CD4-positive, CD25-positive, alpha-beta regulatory T cell (primary cell): ENCODE measurements at places on chromosomes 4 and X. TPM values are rescaled to one million over a fixed set of nuclear protein-coding genes. Genes with fewer than 3 reads are reported as not detected.
A peak's percentile ranks its signal among the peaks of the same experiment; 100 is the strongest.

The SPANXN4 gene
- not detected for polyA plus RNA-seq

The KLKB1 gene
- polyA plus RNA-seq, result not detected

The NUDT11 gene
- polyA plus RNA-seq, result 0.54 TPM

The CTAG2 gene
- polyA plus RNA-seq, result not detected

The IL3RA gene
- not detected for polyA plus RNA-seq

The LANCL3 gene
- not detected for polyA plus RNA-seq

DNA sequence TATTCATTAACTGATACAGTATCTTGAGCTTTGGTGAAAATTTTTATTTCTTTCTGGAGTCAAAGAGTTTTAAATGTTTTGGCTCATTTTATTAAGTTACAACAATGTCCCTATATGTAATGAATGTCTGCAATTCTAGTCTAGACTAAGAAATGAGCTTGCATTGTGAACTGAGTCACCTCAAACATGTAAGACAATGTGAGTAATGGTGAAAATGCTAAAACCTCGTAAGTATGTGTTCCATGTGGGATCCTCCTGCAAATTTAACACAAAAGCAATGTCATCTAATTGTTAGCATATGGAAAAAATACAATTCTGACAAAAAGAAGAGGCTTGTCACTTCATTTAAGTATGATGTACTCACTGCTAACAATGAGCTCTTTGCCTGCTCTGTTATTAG is 480.5 kb upstream of the FSTL5 start:
- DNase-seq, result no peak

- no peak for DNase-seq
Observed at GRCh38 chrX:40863671-40864070, 128.3 kb upstream of the MED14 start.

DNA sequence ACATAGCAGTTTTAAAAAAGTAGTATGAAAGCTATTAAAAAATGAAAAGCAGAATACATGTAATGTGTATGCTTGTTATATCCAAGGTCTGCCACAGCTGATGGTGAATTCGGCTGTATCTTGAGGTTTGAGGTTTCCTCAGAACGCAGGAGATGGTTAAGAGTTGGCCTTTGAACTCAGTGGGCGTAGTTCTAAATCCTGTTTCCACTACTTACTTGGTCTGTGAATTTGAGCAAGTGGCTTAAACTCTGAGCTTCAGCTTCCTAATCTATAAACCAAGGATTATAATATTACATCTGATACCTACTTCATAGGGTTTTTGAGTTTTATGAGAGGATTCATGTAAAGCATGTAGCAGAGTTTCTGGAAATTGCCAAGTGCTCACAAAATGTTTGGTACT is 125.2 kb downstream of the STIM2 start:
- DNase-seq, result peak; percentile 4

DNA sequence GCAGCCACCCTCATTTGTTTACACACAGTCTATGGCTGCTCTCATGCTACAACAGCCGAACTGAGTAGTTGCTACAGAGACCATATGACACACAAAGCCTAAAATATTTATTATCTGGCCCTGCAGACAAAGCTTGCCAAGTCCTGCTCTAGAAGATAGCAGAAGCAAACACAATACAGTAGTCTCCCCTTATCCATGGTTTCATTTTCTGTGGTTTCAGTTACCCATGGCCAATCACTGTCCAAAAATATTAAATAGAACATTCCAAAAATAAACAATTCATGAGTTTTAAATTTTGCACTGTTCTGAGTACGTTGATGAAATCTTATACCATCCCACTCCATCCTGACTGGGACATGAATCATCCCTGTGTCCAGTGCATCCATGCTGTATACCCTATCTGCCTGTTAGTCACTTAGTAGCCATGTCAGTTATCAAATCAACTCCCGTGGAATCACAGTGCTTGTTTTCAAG is 40.2 kb upstream of the ZNF81 start:
- no peak for DNase-seq

DNA sequence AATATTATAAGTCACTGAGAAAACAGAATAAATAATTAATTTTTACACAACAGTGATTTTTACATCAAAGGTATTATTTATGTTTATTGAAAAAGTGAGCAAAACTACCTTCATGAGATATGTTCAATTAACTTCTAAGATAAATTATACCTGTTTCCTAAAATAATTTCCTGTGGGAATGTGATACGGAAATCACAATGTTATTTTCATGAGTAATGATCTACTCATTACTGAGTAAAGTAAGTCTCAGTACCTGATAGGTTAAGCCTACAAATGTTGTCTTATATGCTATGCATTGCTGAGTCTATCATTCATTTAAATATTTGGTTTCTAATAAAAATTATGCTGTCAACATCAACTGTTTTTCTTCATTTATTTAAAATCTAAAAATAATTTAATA is 324.0 kb downstream of the STPG2 start:
- no peak for DNase-seq

GRCh38 chrX:20500949-20501348 is 234.2 kb upstream of the RPS6KA3 start:
- no peak for DNase-seq

DNA sequence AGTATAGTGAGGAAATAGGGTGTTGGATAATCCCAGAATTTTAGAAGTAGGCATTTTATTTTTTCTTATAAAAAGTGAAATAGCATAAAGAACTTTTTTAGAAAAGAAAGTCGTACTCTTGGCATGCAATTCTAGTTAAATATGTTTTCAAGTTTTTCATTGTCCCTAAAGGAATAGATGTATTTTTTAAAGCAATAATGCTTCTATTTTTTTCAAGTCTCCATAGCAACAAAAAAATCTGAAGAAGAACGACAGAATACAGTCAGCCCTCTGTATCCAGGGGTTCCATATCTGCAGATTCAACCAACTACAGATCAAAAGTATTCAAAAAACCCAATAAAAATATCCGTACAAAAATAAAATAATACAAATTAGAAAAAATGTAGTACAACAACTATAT is 538.2 kb downstream of the GLUD2 start:
- DNase-seq, result no peak

- DNase-seq, result no peak
Observed at GRCh38 chrX:51874123-51874522, 19.3 kb upstream of the MAGED1 start.

GRCh38 chr4:143743591-143743990 is 43.1 kb upstream of the FREM3 start:
- no peak for DNase-seq

DNA sequence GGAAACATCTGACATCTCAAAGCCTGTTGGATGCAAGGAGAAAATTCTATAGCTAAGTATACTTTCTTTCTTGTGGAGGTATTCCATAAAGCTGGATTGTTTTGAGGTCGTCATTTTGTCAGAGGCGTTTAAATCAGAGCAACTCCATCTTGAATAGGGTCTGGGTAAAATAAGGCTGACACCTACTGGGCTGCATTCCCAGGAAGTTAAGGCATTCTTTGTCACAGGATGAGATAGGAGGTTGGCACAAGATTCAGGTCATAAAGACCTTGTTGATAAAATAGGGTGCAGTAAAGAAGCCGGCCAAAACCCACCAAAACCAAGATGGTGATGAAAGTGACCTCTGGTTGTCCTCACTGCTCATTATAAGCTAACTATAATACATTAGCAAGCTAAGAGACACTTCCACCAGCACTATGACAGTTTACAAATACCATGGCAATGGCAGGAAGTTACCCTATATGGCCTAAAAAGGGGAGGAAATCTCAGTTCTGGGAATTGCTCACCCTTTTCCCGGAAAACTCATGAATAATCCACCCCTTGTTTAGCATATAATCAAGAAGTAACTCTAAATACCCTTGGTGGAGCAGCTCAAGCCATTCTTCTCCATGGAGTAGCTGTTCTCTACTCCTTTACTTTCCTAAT is 11.9 kb downstream of the HSD17B13 start:
- no peak for DNase-seq

DNA sequence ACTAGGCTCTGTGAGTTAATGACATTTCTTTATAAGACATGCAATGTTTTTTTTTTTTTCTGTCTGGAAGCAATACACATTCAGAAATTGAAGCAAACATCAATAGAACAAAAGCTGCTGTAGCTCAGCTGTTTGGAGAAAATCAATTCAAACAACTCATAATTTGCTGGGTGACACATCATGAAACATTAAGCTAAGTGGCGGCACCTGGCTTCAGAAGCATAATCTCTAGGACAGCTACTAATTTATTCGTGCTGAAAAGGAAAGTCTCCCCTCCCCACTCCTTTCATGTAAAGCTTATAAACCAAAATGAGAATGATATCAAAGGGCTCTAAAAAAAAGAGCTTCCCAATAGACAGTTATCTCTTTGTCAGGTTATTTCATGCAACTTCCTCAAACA is 73.9 kb downstream of the LUZP4 start:
- DNase-seq, result no peak

DNA sequence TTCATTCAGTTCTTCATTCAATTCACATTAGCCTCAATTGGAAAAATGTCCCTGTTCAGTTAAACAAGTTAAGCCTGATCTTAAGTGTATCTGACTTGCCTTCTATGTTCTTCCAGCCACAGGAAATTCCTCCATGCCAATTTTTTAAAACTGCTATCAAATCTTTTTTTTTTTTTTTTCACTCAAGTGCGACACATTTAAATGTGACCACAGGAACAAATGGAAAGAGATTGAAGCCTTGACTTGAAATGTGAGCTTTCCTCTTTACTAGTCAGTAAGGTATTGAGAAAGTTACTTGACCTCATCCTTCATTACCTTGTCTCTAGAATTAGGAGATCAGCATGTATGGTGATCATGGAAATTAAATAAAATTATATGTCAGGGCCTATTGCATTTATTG is 165.1 kb downstream of the SLIT2 start:
- no peak for DNase-seq

- DNase-seq, result no peak
Observed at GRCh38 chr4:14883166-14883565, 119.1 kb upstream of the CPEB2 start.

DNA sequence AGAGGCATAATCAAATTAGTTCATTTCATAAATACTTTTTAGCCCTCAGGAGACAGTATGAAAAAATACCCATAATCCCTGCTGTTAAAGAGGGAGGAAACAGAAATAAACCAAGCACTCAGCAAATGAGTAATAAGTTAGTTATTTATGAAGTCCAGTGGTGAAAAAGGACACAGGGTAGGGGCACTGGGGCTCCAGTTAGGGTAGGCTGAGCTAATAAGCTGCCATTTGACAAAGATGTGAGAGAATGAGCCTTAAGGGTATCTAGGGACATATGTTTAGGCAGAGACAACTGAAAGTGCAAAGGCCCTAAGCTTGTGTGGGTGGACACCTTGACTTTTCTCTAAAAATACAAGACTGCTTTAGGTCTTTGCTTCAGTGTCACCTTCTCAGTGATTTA is 94.4 kb downstream of the IL15 start:
- no peak for DNase-seq

DNA sequence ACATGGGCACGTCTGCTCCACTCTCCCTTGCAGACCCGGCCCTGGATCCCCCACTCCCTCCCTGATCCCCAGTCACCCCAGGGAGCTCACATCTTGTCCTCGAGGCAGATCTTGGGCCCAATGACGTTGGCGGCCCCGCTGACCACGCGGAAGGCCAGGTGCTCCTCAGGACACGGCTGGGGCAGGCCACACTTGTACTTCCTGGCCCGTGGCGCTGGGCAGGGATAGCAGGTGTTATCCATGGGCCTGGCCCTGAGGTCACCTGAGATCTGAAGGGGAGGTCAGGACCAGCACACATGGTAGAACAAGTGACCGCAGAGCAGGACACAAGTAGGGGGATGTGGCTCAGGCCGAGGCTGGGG is 7.7 kb downstream of the FAM3A start:
- DNase-seq, result no peak
